Cardiac ventricle fibroblast (primary cell): ENCODE measurements at places on chromosomes 2 and 18. TPM values are rescaled to one million over a fixed set of nuclear protein-coding genes. Genes with fewer than 3 reads are reported as not detected.

Gene IGFBP5
- 5.1 and 5.3 TPM in 2 replicates for total RNA-seq

Gene MARCO
- total RNA-seq, result not detected in 2 replicates

Gene POLE4
- 39.2 and 69.3 TPM in 2 replicates for total RNA-seq

Gene IL1R1
- total RNA-seq, result 499 and 506 TPM in 2 replicates

Gene WDR12
- total RNA-seq, result 17.5 and 44.7 TPM in 2 replicates

Gene GPR75
- total RNA-seq, result 0.05 and 0.25 TPM in 2 replicates

Gene MDH1
- 125 and 128 TPM in 2 replicates for total RNA-seq
